ENCODE measurements at places on chromosomes 6 and 20. TPM values are rescaled to one million over a fixed set of nuclear protein-coding genes. Genes with fewer than 3 reads are reported as not detected.

Gene CTCFL
- total RNA-seq: 14.2 TPM

Gene KCNK16
- not detected for total RNA-seq

Gene CST4
- total RNA-seq: not detected

Gene GNAS-AS1
- 0.24 TPM for total RNA-seq

Gene RAET1E
- not detected for total RNA-seq

Gene GRM1
- 0.14 TPM for total RNA-seq

Gene CASS4
- total RNA-seq: not detected

Gene GRIK2
- total RNA-seq: 0.76 TPM

Gene ZC2HC1B
- total RNA-seq: not detected

Gene MOCS1
- 22.0 TPM for total RNA-seq

Gene ECT2L
- not detected for total RNA-seq

Gene RREB1
- total RNA-seq: 31.9 TPM

Gene SLA2
- 0.14 TPM for total RNA-seq

Gene IL17F
- total RNA-seq: not detected

Gene TDRD6
- not detected for total RNA-seq

Gene MAP3K4
- 41.8 TPM for total RNA-seq

Gene SLC32A1
- total RNA-seq: not detected

Gene ENPP4
- 3.0 TPM for total RNA-seq
